ENCODE measurements at places on chromosomes 5 and 9. TPM values are rescaled to one million over a fixed set of nuclear protein-coding genes. Genes with fewer than 3 reads are reported as not detected.
A peak's percentile ranks its signal among the peaks of the same experiment; 100 is the strongest.

GRCh38 chr9:16125629-16126028 is 572.8 kb downstream of the CCDC171 start:
- H3K36me3 ChIP-seq = no peaks in the 10 kb centered on the region
- no peaks in the 10 kb centered on the region for H3K27me3 ChIP-seq
- no peak overlapping the region for H3K4me3 ChIP-seq
- H3K27ac ChIP-seq = no peak overlapping the region

DNA sequence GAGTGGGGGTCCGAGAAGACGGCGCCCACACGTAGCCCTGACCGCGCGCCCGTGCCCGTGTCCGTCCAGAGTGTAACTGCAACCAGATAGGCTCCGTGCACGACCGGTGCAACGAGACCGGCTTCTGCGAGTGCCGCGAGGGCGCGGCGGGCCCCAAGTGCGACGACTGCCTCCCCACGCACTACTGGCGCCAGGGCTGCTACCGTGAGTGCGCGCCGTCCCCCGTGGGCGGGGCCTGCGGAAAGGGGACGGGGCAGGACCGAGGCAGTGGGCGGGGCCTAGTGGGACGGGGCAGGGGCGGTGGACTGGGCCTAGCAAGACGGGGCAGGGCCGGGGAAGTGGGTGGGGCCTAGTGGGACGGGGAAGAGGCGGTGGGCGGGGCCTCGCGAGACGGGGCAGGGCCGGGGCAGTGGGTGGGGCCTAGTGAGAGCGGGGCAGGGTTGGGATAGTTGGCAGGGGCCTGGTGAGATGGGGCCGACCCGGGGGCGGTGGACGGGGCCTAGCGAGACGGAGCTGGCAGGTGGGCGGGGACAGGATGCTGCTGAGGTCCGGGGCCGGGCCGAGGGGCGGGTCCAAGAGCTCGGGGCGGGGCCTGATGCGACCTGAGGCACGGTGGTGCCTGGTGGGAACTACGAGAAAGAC is 79.1 kb downstream of the NTNG2 start:
- H3K36me3 ChIP-seq = no peaks in the 10 kb centered on the region
- no peaks in the 10 kb centered on the region for H3K4me1 ChIP-seq
- peak overlapping the region; percentile 57 for H3K27ac ChIP-seq
- DNase-seq = peak; percentile 90

DNA sequence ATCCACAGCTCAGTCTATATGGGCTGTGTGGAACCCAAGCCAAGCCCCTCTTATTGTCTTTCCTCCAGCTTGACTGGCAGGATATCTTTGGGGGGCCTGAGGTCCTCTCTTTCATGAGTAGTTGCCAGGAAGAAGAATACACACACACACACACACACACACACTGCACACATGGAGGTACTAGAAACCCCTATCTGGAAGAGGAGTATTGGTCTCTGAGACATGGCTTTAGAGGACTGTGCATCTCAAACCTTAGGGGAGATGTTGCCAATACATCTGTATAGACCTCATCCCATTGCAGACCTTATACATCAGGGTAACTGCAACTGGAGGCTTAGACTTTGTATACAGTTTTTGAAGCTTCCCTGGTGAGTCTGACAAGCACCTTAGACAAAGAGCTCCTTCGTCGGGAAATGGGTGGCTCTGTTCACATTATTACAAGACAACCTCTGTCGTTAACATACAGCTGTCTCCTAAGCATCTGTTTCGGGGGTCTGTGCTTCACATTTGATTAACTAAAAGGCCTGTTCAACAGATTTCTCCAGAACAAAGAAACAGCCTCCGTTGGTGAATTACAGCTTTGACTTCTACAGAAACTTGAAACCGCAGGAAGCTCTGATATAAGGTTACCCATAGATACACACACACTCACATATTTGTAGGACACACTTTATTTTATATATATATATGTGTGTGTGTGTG is 5.5 kb upstream of the ENTREP1 start:
- H3K27me3 ChIP-seq = peaks cover 2% of the 10 kb centered on the region
- H3K27ac ChIP-seq = no peak overlapping the region
- no peak overlapping the region for H3K4me3 ChIP-seq

GRCh38 chr5:44051591-44051990 is 337.6 kb downstream of the FGF10 start:
- no peaks in the 10 kb centered on the region for H3K4me1 ChIP-seq
- no peak for DNase-seq
- H3K36me3 ChIP-seq = no peaks in the 10 kb centered on the region
- H3K4me3 ChIP-seq = no peak overlapping the region
- no peaks in the 10 kb centered on the region for H3K27me3 ChIP-seq
- H3K27ac ChIP-seq = no peak overlapping the region

Gene SEMA6A
- 13.6 TPM for total RNA-seq

DNA sequence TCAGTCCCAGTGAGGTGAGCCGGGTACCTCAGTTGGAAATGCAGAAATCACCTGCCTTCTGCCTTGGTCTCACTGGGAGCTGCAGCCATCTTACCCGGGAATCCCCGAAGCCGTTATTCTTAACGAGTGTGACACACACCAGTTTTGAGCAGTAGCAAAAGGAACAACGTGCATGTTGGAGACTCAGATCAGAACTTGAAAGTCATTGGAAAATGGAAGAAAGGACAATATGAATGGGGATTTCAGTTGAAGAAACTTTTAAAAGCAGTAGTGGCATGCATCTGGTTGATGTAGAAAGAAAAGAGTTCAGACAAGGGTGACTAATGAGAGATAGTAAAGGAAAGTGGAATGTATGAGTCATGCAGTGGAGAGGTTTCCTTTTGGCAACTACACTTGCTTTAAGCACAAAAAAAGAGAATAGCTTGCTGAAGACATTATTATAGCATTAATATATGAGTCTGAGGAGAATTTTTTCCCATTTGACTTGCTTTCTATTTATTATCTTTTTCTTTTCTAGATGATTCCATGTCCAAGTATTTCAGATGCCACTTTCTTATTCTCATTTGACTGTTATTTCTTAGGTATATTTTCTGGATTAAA is 44.4 kb upstream of the ANKDD1B start:
- H3K27me3 ChIP-seq = no peaks in the 10 kb centered on the region
- peaks cover 6% of the 10 kb centered on the region for H3K4me1 ChIP-seq
- H3K27ac ChIP-seq = peak overlapping the region; percentile 12
- peaks cover 4% of the 10 kb centered on the region for H3K36me3 ChIP-seq
- no peak for DNase-seq

GRCh38 chr5:41181691-41182564 is 31.4 kb downstream of the C6 start:
- H3K4me1 ChIP-seq = peaks cover 7% of the 10 kb centered on the region
- H3K27me3 ChIP-seq = no peaks in the 10 kb centered on the region
- no peak overlapping the region for H3K4me3 ChIP-seq
- no peak overlapping the region for H3K27ac ChIP-seq

GRCh38 chr9:137405677-137406081 is 17.3 kb downstream of the EXD3 start:
- no peak overlapping the region for H3K4me3 ChIP-seq
- no peaks in the 10 kb centered on the region for H3K4me1 ChIP-seq
- DNase-seq = no peak
- peaks cover 4% of the 10 kb centered on the region for H3K27me3 ChIP-seq

DNA sequence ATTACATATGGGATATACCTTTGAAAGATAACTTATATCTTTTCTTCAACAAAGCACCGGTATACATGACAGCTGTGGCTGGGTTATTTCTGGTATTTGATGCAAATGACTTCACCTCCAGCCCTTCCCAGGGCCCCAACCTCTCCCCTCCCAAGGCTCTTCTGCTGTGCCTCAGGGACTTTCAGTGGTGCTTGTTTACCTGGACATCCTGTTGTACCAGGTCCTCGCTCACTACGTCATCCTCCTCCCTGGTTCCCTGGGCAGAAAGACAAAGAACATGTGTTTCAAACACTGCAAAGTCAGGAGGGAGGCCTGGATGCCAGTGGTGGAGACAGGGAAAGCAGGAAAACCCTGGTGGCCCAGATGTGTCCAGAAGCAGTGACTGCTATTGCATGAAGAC is 23.4 kb downstream of the ANXA6 start:
- H3K4me1 ChIP-seq = no peaks in the 10 kb centered on the region
- H3K27me3 ChIP-seq = no peaks in the 10 kb centered on the region
- no peak overlapping the region for H3K27ac ChIP-seq
- H3K4me3 ChIP-seq = no peak overlapping the region
- no peak for DNase-seq
- peaks cover 2% of the 10 kb centered on the region for H3K36me3 ChIP-seq

GRCh38 chr5:24102010-24102409 is 542.8 kb downstream of the CDH10 start:
- H3K27ac ChIP-seq = no peak overlapping the region
- no peak overlapping the region for H3K4me3 ChIP-seq
- no peaks in the 10 kb centered on the region for H3K27me3 ChIP-seq
- no peak for DNase-seq
- H3K36me3 ChIP-seq = no peaks in the 10 kb centered on the region

- DNase-seq = no peak
- no peak overlapping the region for H3K4me3 ChIP-seq
- no peak overlapping the region for H3K27ac ChIP-seq
- H3K27me3 ChIP-seq = no peaks in the 10 kb centered on the region
Observed at GRCh38 chr9:136535070-136535469, 10.8 kb downstream of the NOTCH1 start.

DNA sequence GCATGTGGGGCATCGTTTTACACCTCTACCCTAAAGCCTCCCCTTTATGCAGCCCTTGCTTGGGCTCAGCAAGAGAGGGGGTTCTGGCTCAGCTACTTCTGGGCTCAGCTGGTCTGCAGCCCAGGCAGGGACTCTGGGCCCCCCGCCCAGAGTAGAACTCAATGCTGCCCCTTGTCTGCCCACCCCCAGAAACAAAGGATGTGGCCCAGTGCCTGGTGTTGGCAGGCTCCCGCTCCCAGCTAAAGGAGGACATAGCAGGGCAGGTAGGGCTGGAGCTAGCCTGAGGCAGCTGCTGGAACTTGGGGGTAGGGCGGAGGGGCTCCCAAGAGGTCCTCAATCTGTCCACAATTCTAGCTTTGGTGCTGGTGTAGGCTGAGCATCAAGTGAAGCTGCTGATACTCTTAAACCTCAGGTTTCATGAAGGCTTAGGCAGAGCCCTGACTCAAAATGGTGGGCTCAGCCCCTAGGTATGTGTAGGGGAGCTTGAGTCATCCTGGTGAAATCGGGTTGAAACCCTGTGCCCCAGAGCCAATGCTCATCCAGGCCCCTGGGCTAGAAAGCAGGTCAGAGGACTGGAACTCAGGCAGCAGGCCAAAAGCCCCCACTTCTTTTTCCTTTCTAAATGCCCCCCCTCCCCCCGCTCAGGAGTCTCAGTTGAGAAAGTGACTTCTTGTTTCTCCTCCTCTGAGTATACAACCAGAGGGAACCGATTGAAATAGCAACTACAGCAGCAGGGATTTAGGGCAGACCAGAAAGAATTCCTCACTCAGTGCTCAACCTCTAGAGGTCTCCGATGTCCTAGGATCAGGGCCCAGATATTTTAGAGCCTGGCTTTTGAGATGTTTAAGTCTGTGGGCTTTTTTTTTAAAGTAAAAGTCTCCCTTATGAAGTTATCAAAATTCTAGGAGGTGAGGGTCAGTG is 11.4 kb downstream of the PSD2 start:
- no peak overlapping the region for H3K27ac ChIP-seq
- no peak overlapping the region for H3K4me3 ChIP-seq
- no peaks in the 10 kb centered on the region for H3K4me1 ChIP-seq

DNA sequence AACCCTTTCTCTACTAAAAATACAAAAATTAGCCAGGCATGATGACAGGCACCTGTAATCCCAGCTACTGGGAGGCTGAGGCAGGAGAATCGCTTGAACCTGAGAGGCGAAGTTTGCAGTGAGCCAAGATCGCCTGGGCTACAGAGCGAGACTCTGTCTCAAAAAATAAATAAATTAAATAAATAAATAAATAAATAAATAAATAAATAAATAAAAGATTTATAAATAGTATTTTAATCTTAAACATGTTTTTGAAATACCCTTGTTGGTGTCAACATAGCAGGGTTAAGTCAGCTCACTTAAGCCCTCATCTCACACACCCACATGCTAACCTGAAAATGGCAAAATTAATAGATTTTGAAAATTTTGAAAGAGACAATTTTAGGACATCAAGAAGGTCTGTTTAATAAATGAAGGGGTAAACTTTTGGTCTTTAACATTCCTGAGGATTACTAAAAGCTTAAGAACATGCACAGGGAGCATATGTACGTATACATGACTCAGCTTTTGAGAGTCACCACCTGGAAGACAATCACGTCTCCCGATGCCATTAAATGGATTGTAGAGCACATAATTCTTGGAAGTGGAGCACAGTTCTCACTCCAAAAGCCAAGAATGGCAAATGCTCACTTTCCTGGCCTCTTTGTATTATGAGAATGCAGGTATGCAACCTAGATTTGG is 202.5 kb downstream of the GDNF start:
- no peak for DNase-seq
- H3K4me3 ChIP-seq = no peak overlapping the region
- H3K27me3 ChIP-seq = no peaks in the 10 kb centered on the region
- H3K27ac ChIP-seq = no peak overlapping the region
- no peaks in the 10 kb centered on the region for H3K4me1 ChIP-seq

Gene RASGRF2
- total RNA-seq = 36.3 TPM

- DNase-seq = no peak
- peaks cover 18% of the 10 kb centered on the region for H3K4me1 ChIP-seq
- no peak overlapping the region for H3K4me3 ChIP-seq
- H3K27ac ChIP-seq = no peak overlapping the region
- H3K36me3 ChIP-seq = no peaks in the 10 kb centered on the region
Observed at GRCh38 chr5:67020096-67020615, 176.4 kb downstream of the CD180 start.

Gene SAP30L
- total RNA-seq = 39.1 TPM

DNA sequence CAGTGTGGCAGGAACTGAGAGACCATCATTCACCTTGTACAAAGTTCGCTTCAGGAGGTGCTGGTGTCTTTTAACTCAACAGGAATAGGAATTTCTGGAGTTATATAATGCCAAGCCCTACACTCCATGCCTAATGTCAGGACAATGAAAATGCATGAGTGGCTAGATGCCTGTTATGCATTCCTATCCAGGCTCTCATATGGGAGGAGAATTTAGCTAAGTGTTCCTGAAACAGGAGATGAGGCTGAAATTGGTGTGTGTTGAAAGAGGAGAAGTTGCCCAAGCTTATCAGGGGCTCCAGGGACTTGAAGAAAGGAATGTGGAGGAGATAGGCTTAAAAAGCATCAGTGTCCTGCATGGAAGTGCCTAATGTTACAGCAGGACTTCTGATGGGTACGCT is 26.8 kb upstream of the PRUNE2 start:
- H3K4me3 ChIP-seq = no peak overlapping the region
- H3K4me1 ChIP-seq = no peaks in the 10 kb centered on the region
- no peaks in the 10 kb centered on the region for H3K27me3 ChIP-seq
- DNase-seq = no peak
- H3K36me3 ChIP-seq = no peaks in the 10 kb centered on the region
- H3K27ac ChIP-seq = no peak overlapping the region

Gene ZNF484
- total RNA-seq = 17.4 TPM

Gene FNIP1
- total RNA-seq = 38.6 TPM

DNA sequence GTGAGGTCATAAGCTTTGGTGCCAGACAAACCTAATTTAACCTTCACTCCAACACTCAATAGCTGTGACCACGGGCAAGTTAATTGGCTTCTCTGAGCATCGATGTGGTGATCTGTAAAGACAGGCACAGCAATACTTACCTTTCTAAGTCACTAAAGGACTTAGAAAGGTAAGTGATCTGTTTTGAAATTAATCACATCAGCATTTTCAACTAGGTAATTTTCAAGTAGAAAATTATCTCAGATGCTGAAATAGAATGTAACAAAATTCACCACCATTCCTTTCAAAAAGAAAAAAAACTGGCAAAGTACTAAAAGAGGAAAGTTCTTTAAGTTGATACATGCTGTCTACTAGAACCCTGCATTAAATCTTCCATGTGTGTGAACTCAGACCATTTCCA is 354.5 kb downstream of the ICE1 start:
- no peaks in the 10 kb centered on the region for H3K4me1 ChIP-seq
- H3K27me3 ChIP-seq = no peaks in the 10 kb centered on the region
- no peaks in the 10 kb centered on the region for H3K36me3 ChIP-seq
- no peak for DNase-seq
- H3K4me3 ChIP-seq = no peak overlapping the region
- H3K27ac ChIP-seq = no peak overlapping the region

Gene CCNI2
- not detected for total RNA-seq

All from tibial nerve (tissue), 4 donors.